Activated T-cell treated with anti-CD3 and anti-CD28 coated beads, Interleukin-2, amount 50 U/mL, for 4 hours (primary cell): ENCODE measurements at places on chromosomes 2 and 18.

DNA sequence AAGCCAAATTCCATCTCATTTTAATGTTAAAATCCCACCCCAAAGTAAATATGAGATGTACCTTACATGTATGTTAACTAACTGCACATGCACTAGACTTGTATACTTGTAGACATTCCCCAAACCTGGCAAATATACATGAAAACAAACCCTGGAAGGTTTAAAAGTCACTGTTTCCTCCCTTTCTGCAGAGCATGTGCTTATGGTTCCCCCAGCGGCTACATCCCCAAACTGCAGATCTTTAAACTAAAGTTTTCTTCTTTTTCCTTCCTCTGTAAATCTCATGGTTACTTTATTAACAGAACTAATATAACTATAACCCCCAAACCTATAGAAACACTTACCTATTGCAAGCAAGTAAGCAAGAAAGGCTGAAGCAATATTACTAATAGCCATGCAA, 731.5 kb downstream of the LRP1B start:
- no peak for DNase-seq

DNA sequence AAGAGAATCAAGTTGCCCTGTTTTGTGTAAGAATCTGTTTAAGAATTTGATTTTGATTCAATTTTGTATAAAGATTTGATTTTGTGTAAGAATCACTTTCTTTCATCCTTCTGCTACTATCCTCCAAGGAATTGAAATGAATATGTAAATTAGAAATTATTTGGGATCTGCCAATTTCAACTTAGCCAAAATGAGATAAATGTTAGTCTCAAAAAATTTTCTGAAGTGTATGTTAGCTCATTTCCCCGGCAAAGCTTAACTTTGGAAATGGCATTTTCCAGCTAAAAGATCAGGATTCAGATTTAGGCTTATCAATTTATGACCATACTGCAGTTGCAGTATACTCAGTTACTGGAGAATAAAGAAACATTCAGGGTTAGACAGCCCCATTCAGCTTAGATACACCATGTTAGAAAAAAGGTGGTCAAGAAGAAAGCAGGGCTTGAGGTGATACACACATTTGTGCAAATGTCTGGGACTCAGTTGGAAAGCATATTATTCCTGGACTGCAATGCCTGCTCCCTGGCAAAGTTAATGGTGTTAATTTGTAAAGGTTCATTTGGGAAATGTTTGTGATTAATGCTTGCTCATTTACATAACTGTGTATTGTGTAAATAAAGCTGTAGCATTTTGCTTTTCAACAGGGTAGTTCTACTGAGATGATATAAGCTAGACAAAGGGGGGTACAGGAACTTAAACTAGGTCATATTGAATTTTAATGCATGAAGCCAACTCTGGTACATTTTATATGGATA, 247.8 kb upstream of the SESTD1 start:
- no peak for DNase-seq

GRCh38 chr18:55841314-55841713, 253.3 kb upstream of the TCF4 start:
- no peak for DNase-seq

GRCh38 chr2:9704600-9704999, 73.8 kb upstream of the YWHAQ start:
- no peak for DNase-seq

DNA sequence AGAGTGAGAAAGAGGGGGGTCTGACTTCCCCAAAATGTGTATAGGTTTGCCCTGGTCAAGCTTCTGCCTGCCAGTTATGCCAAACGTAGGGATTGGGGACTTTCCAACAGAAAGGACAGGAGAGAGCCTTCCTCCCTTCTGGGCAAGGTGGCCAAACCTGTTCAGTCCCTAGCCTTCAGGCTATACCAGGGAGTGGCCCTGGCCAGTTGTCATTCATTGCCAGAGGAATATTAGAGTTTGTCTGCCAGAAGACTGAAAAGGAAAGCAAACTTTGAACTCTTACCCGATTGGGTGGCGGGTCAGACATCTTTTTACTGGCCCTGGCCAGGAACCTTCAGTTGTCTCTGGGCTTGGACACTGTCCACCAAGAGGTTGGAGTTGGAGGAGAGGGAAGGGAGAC, 22.1 kb downstream of the RAB3GAP1 start:
- DNase-seq, result no peak

DNA sequence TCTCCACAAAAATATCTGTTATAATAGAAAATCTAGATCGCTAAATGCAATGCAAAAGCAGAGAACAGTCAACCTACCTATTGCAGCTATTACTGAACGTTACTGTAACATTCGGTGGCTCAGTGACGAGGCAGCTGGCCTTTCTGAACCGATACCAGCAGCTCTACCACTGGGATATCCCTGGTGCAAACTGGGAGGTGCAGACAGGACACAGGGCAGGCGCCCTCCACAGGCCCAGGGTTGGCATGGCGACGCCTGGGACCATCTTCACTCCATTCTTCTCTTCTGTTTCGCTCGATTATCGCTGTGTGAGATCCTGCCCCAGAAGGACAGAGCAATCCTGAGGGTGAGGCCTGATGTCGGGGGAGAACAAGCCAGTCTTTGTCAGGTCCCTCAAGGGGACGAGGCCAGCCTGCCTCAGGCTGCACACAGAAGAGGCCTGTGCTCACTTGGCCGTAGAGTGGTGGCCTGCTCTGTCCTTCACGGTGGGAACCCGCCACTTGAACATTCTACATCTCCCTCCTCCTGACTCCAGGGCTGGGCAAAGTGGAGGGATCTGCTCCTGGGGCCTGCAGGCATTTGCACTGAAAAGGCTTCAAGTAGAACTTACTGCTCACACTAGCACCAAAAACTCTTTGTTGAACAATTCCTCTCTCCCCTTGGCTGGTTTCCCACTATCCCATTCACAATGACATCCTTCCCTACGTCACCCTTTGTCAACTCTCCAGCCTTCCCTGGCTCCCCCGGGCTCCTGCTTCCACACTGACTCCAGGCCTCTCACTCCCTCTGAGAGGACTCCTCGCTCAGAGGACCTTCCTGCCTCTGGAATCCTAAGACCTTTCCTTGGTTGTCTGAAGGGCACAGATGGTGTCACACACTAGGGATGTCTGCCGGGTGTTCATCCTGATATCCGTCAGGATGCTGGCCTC, 49.7 kb downstream of the CYRIA start:
- no peak for DNase-seq

DNA sequence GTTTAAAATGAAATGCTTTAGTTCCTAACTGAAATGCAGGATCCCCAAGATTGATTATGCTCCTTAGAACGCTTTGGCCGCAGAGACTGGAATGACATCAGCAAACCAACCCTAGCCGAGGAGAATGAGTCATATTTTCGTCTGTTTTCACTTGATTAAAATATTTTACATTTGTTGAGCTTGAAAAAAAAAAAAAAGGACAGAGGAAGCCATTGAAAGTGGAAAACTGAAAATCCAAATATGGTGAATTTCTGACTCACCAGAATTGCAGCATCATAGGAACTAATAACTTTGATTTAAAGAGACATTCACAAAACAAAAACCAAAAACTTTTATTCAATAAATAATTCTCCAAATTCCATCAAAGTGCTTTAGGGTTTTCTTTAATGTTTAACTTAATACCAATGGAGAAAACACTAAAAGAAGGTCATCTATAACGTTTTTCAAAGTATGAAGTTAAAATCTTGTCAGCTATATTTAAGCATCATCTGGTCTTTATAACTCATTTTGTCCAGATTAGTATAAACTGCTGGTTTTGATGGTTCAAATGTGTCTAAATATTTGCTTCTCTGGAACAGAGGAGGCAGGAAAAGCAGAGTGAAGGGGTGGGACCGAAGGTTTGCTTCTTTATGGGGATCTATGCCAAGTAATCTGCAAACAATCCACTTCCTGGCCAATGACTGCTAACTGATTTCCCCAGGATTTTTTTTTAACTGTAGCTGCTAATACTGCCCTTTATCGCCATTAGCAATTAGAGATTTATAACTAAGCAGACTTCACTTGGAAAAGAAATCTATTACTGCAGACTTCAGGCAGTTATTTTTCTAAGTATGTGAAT, 30.9 kb upstream of the COL5A2 start:
- no peak for DNase-seq

DNA sequence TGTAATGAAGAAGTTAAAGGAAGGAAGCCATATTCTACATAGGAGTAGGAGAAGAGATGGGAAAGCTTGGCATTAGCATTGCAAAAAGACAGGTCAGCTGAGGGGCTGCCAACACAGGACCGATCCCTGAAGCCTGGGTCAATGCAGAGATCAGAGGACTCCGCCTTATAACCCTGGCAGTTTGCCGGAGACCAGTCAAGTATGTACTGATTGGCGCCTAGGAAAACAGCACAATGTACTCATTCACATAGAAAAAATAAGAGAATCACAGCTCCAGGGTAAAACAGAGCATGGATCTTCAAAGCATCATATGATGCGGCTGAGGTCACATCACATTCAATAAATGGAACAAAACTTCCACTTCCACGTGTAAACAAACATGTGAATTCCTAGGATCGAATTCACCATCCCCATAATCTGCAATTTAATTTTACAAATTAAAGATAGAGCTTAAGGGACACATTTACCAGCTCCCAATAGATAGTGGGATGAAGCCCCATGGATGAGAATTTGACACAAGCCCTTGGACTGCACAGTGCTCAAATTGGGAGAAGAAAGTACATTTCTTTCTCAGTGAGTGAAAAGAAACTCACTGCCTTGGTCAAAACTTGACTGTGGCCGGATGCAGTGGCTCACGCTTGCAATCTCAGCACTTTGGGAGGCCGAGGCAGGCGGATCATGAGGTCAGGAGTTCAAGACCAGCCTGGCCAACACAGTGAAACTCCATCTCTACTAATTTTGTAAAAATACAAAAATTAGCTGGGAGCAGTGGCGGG, 135.0 kb upstream of the KLHL14 start:
- no peak for DNase-seq

- no peak for DNase-seq
Observed at GRCh38 chr2:142306131-142306530, 175.3 kb upstream of the LRP1B start.

- no peak for DNase-seq
Observed at GRCh38 chr2:160482673-160483072, 10.9 kb downstream of the RBMS1 start.

- no peak for DNase-seq
Observed at GRCh38 chr18:70405052-70405451, 116.2 kb downstream of the SOCS6 start.

DNA sequence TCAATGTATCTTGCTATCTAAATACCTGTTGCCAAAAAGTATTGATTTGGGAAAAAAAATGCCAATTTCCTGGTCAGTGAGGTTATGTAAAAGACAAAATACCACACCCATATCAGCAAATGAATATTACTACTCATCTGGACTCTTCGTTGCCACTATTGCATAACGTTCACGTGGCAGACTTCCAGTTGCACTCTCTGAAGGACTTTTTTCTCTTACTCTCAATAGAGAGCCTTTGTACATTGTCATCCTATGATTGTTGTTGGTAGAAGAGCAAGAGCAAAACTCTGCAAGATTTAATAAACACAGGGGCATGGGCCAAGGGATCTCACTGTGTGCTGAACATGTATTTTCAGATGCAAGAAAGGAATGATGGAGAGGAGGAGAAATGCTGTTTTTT, 689.8 kb downstream of the MBD2 start:
- no peak for DNase-seq

GRCh38 chr18:8424917-8425725, 184.1 kb upstream of the RAB12 start:
- no peak for DNase-seq

DNA sequence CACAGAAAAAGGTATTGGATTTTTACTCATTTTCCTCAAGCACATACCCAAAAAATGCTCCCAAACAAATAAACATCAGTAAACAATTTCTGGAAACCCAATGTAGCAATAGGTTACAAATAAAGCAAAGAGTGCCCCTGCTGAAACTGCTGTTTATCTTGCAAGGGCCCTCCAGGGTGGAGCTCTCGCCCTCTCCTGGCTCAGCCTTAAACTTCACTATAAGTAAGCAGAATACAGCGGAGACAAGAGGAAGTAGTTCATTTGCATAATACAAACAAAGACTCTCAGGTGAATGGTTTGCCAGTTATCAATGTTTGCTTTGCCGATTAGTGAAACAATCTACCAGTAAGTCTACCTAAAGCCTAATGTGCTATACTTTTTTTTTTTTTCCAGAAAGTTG, 437.6 kb downstream of the DLGAP1 start:
- DNase-seq, result no peak

- no peak for DNase-seq
Observed at GRCh38 chr2:151033271-151034248, 228.1 kb downstream of the RBM43 start.

- DNase-seq, result no peak
Observed at GRCh38 chr2:143157418-143157817, 28.2 kb downstream of the ARHGAP15 start.

DNA sequence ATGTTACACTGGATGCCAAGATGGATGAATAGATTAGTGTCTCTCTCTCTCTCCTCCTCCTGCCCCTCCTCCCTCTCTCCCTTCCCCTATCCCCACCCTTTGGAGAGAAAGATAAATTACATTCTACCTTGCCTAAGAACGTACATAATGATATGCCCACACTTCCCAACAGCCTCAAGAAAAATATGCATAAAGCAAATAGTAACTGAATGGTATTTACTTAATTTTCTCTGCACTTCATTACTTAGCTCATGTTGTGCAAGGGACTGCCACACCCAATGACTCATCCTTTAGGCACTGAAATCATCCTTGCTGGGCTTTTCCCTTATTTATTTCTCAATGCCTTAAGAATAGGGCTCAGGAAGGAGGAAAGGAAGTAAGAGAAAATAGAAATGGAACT, 137.3 kb upstream of the PID1 start:
- no peak for DNase-seq

DNA sequence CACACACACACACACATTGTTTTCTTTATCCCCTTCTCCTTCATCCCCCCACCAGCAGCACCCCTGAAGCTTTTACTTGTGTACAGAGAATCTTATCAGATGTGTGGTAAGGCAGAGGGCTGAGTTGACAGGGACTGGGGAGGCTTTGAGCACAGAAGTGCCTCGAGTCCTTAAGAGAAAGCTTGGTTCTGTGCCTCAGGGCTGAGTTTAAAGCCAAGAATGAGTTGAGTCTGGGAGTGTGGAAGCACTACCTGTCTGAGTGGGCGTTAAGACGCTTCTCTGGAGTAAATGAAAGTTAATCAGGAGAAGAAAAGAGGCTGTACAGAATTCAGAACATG, 2.7 kb downstream of the ID2 start:
- DNase-seq, result no peak

DNA sequence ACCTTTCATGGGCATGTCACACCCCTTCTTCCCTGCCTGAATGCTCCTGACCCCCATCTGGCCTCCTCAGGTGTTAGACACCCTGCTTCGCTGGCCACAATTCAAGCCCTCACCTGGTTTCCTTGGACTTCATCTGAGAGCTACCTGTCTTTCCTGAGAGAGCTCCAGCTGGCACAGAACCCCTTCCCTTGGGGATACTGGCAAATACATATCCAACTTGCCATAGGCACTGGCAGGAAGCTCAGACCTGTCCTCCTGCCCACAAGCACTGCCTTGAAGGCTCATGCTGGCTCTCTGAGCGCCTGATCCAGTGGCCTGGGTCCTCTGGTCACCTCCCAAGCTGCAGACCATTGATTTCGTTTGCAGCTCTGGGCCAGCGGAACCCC, 74.1 kb upstream of the MAP4K3 start:
- no peak for DNase-seq
